ENCODE measurements at places on chromosomes 11 and 22.

DNA sequence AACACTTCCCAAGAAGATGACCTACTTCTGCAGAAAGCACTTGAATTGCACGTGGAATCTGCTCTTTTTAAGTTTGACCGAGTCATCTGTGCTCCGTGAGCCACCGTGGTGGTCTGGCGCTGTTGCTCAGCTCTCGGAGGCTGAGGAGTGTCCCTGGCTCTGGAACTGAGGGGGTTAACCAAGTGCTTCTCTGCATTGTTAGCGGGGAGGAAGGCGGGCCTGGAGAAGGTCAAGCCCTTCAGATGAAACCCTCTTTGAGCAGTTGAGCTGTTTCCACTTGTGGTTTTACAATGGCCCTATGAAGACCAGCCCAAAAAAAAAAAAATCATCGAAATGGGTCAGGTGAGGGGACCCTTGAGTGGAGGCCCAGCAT lies 286.4 kb downstream of the NTM start:
- DNase-seq, result no peak

DNA sequence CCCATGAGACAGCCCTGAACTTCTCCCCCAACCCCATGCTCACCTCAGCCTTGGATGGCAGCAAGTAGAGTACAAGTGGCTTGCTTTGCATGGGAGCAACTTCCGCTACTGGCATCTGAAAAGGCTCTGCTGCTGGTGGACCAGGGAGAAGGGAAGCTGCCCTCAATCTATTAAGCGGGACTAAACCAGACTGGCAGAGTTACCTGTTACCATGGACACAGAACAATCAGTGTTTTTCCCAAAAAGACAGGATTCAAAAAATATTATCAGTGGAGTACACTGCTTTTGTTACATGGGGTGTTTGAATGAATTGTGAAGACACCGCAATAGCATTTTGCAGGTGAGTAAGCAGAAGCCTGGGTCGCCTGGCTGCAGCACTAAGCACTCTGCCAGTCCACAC lies 631.4 kb upstream of the B3GAT1 start:
- no peak for DNase-seq

- DNase-seq, result no peak
Observed at GRCh38 chr11:94127638-94128037, 1.0 kb upstream of the PANX1 start.

DNA sequence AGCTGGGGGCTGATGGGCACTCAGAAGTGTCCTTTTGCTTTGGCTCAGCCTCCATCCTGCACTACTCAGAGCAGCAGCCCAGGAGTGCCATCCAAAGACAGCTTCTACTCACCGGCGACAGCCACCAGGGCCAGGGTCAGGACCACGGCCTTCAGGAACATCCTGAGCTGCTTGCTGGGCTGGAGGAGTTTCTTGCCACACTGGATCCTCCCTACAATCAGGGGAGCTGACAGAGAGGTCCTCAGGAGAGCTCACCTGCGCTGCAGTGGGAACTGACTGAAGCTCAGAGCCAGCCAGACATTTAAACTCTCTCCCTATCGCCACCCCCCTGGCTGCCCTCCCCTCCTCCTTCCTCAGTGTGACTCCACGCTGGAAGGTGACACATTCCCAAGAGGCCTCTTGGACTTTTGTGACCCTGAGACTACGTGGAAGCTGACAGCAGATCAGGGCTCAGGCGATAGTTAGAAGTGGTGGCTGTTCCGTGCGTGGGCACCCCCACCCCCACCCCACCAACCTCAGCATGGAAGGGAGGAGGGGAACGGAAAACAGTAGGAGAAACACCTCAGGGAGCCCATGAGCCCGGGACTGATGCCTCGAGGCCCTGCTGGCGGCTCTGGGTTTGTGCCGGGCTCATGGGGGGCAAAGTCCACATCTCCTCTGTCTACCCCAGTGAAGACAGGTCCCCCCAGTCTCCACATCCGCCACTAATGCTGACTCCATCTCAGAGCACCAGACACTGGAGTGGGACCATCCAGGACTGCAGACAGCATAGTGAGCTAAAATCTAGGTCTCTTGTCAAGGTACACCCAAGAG lies at the start of gene APOA4:
APOA4 (minus strand) TSS at position 274 of the 813 bp plus-strand sequence; CDS start at position 161, 113 bp downstream.
- no peak for DNase-seq

DNA sequence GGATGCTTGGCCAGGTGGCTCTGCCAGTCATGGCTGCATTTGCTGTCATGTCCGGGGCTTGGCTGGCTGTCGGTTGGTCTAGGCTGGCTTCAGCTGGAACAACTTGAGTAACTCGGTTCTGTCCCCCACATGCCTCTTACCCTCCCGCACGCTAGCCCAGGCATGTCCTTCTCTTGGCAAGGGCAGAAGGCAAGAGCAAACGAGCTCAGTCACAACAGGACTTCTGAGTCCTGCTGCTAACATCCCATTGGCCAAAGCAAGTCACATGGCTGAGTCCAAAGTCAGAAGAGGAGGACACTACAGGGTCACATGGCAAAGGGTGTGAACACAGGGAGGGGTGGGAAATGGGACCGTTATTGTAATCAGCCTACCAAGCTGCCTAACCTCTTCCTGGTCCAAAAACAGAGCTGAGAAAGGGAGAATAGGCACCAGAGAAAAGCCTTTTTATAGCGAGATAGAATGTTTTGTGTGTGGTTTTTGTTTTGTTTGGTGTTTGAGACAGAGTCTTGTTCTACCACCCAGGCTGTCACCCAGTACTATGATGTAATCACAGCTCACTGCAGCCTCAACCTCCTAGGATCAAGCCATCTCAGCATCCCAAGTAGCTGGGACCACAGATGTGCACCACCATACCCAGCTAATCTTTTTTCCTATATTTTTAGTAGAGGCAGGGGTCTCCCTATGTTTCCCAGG lies 81.9 kb downstream of the MN1 start:
- DNase-seq, result peak; percentile 25

GRCh38 chr11:111526501-111526900 lies 11.9 kb downstream of the HOATZ start:
- peak; percentile 83 for DNase-seq

DNA sequence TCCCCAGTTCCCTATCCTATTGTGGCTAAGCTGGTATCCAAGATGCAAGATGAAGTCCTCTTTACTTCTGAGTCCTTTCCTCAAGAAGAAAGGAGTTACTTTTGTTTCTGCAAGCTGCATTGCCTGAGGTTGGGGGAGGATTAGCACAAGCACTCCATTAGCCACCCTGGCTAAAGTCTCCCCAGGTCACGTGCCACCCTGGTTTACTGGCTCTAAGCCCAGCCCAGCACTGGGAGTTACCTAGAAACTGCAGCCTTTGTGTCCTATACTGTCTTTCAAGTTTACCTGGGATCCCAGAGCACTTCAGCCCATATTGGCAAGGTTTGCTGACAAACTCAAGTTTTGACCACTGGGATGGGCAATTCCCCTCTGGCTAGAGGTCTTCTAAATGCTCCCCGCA lies 78.4 kb upstream of the DBX1 start:
- DNase-seq, result no peak

DNA sequence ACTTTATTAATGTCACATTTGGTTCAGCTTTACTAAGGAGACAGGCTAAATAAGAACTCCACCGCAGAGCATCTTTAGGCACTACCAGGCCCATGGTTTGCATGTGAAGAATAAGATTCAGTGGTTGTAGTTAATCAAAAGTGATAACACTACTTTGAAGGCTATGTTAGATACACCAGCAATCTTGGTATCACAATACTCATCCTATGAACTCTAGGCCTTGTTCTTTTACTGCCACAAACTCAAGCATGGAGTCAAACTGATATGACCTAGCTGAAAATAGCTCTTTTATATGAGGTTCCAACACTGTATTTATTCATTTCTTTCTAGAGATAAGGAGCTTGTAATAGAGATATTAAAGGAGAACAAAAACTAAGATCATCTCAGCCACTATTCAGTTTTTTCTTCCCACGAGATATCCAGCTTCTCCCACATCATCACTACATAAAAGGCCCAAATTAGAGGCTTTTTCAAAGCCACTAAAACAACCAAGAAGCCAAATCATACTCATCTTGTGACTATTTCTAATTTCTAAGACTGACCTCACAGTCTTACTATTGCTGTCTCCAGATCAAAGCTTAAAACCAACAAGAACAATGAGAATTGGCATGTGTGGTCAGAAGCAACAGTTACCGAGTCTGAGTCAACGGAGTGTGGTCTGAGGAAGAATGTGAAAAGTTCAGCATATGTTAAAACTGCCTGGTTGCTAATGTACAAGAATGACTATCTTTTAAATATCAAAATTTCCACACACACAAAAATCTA lies 25.1 kb upstream of the GUCY1A2 start:
- peak; percentile 3 for DNase-seq

DNA sequence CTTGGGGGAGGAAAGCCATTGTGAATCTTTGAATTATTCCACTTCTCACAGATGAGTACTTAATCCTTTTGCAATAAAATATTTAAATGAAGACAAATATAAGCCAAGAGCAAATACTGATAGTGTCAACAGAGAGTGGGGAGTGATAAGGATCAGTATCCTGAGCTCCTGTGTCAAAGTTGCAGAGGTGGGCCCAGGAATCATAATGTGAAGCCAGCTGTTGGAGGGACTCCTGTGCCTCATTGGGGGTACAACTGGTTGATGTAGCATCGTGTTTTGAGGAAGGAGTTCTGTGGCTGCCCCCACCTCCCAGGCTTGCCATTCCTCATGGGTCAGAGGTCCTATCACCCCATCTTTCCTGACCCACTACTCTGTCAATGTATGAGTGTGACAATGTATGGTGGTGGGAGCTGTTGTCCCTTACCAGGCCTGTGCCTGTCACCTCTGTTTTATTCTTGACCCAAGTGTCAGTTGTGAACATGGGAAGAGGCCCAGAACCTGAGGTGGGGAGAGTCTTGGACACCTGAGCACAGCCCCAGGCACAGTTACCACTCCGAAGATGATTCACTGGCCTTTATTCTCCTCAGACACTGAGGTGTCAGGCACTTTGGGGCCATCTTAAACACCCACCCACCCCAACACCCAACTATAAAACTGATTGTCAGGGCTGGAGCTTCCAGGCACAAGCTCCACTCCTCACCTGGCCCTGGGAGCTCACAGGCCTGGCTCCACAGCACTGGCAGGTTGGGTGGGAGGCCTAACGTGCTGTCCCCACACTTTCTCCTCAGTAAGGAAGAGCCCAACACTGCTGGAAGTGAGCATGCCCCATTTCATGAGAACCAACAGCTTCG lies 38.4 kb downstream of the KCNQ1OT1 start:
- no peak for DNase-seq

Measured in inflammatory macrophage treated with lipopolysaccharide for 1 hour (primary cell).